ENCODE measurements at places on chromosomes 12 and 14.

- no peak for DNase-seq
These were observed 710 bp upstream of the FOS start for GRCh38 chr14:75277815-75278421.

DNA sequence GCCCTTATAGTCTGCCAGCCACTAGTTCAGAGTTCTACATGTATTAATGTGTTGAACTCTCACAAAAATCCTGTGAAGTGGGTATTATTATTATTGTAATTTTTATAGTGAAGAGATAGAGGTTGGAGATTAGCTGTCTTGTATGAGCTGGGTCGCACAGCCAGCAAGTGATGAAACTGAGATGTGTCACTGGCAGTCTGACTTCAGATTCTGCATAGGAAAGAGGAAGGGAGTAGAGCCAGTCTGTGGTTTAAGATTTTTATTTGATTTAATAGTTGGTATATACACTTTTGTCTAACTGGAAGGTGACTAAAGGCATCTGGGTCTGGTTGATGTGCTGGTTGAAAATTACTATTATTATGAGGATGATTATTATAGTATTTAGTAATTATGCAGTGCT, 5.8 kb upstream of the FRS2 start:
- DNase-seq: no peak

- no peak for DNase-seq
These were observed 22.2 kb upstream of the KIF21A start for GRCh38 chr12:39464976-39465695.

GRCh38 chr12:121061831-121062230, 22.8 kb upstream of the OASL start:
- DNase-seq: no peak

- DNase-seq: no peak
These were observed 44.6 kb upstream of the ISM2 start for GRCh38 chr14:77543240-77543551.

DNA sequence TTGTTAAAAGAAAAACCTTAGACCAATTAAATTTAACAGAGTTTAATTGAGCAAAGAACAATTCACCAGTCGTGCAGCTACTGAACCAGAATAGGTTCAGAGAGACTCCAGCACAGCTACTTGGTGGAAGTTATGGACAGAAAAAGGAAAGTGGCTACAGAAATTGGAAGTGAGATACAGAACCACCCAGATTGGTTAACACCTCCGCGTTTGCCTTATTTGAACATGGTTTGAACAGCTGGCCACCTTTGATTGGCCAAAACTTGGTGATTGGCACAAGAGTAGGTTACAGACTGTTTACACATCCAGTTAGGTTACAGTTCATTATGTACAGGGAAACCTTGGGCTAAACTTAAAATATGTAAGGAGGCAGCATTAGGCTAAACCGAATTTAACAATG, 54.9 kb downstream of the SRGAP1 start:
- no peak for DNase-seq

DNA sequence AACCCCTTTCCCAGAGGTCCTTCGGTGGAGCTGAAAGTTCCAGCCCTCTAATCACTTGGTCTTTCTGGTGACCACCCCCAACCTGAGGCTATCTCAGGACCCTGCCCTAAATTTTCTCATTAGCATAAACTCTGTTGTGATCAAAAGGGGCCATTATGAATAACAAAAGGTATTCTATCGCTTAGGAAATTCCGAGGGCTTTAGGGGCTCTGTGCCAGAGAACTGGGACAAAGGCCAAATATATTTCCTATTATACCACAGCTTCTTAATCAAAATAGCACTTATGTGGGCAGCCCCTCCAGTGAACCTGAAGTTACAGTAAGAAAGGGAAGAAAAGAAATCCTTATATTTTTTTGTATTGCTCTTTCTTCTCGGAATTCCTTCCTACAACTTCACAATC, 125.3 kb upstream of the NPAS3 start:
- no peak for DNase-seq

- DNase-seq: no peak
These were observed 38.9 kb downstream of the C14orf132 start for GRCh38 chr14:96077983-96078624.

- DNase-seq: no peak
These were observed 122.0 kb downstream of the RAD51B start for GRCh38 chr14:67941456-67942018.

DNA sequence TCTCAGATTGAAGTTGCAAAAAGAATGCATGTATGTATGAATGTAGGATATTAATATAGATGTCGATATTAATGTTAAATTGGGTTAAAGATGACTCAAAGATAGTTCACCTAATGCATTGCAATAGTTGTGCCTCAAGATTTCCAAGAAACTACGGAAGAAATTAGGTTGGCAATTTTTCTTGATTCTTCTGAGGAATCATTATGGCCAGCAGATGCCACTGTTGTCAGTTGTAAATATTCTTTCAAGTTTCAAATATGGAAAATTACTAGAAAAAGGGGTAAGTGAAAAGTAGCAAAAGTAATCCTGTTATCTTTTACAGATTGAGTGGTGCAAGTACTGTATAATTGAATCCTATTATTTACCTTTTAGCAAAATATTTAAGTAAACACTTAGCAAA, 202.1 kb downstream of the ADAMTS20 start:
- no peak for DNase-seq

DNA sequence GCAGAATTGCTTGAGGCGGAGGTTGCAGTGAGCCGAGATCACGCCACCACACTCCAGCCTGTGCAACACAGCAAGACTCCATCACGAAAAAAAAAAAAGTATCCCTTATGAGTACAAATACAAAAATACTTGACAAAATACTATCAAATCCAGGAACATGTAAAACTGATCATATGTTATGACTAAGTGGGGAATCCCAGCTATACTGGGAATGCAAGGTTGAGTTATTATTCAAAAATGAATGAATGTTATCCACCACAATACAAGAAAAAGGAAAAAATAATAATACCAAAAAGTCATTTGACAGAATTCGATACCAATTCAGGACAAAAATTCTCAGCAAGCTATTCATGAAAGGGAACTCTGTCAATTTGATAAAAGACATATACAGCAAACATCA, 32.6 kb downstream of the MOK start:
- DNase-seq: no peak

DNA sequence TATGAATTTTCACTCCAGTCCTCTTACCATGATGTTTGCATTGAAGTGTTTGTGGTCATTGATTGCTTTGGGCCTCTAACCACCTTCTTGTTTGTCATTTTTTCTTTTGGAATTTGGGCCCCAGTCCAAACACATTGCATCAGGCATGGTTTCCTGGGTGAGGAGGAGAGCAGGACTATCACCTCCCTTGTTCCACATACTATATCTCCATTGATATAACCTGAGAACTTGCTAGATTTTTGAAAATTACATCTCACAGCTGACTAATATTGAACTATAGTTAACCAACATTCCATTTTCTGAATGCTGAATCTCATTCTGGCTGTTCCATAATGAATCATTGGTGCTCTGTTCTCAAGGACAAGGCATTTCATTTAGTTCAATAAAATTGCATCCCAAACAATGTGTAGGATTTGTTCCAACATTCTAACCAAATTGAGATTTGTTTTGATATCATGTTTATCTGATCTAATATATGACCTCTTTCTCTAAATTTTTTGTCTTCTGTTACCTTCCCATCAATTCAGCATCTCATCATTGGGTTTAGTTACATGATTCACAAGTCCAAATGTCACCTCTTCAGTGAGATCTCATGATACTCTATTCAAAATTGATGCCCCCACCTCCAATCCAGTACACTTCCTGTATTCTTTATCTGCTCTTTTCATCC, 329.0 kb downstream of the ZFP36L1 start:
- no peak for DNase-seq

DNA sequence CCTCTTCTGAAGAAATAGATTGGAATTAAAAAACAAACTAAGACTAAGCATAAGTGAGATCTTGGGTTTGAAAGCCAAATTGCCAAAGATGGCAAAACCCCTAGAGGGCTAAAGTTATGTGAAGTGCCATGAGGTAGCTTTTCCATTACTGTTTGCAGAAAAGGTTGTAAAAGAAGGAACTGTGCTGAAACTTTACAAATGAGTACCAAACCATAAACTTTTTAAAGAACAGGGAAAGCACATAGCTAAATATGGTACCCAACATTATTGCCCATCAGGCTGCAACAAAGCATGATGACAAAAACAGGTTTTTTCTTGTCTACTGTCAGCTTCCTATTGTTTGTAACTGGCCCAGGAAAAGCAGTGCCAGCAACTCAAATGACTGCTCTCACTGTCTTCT, 224.2 kb downstream of the RAD51B start:
- no peak for DNase-seq

- DNase-seq: no peak
These were observed 13.2 kb downstream of the EIF2S1 start for GRCh38 chr14:67373347-67373746.

DNA sequence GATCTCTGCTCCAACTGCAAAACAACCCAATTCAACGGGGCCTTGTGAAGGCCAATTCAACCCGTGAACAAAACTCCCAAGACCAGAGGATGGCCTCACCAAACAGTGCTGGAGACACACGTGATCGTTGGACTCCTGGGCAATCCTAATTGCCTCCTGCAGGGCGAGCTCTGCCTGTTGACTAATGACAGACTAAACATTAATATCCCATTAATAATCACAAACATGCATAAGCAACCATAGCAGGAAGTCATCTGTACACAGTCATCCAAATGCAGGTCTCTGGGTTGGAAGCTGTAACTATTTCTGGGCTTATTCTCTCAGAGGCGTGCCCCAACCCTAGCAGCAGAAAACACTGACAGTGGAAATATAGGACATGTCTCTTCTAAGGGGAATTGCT, 21.0 kb downstream of the ANAPC5 start:
- no peak for DNase-seq

DNA sequence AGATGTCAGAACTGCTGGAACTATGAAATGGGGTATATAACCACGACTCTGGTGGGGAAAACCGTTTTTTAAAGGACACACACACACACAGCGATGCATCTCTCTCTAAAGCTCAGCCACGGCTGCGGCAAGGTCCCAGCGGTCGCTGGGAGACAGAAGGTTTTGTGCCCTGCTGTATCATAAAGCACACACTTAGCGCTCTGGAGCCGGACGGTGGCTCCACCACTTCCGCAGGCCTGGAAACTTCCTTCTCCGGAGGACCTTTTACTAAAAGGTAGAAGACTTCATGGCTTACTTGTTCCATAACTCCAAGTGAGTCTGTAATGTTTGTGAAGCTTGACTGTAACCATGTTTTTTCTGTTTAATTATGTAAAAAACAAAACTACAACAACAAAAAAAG, 349.3 kb downstream of the DIO2 start:
- DNase-seq: no peak

GRCh38 chr12:109573914-109574244, 285 bp downstream of the MVK start:
- no peak for DNase-seq
